Suppressor macrophage treated with lipopolysaccharide for 1 hour (primary cell): ENCODE measurements at places on chromosomes 12 and 14.
A peak's percentile ranks its signal among the peaks of the same experiment; 100 is the strongest.

- no peak for DNase-seq
These were observed 25.9 kb upstream of the BMP4 start for GRCh38 chr14:53982546-53982945.

DNA sequence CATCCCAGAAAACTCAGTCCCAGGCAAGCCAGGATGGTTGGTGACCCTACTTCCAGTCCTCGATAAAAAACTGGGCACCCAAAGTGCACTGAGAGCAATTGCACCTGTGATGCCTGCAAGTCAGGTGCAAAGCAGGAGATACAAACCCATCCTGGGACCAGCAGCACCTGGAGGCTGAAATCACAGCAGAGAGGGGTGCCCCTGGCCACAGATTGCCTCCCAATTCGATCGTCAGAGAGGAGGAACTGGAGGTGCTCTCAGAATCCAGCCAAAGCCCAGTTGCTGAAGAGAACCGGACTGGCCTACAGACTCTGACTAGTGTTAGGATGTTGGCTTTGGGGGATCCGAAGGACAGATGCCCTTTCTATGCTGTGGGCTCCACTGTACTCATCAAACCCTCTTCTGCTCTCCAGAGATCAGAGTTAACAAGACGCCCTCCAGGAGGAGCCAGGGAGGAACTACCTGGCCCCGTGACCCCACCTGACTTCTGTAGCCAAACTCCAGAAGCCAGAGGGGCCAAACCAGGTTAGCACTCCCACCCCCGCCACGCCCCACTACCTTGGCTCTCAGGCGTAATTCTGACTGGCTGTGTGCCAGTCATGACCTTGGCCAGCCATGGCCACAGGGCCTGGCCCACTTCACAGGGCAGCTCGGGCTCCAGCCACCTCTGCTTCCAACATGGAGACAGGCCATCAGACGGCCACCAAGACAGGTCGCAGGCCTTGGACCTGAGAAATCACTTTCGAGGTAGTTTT lies 284.5 kb upstream of the RTL1 start:
- no peak for DNase-seq

- DNase-seq: peak; percentile 94
These were observed 55.0 kb upstream of the BICD1 start for GRCh38 chr12:32051511-32052211.

- no peak for DNase-seq
These were observed 1.9 kb downstream of the GAPDH start for GRCh38 chr12:6535960-6536847.
